Hematopoietic multipotent progenitor cell (in vitro differentiated cells): ENCODE measurements at places on chromosomes 12 and 14. TPM values are rescaled to one million over a fixed set of nuclear protein-coding genes. Genes with fewer than 3 reads are reported as not detected.

GRCh38 chr14:37091651-37092050 lies 80.8 kb downstream of the SLC25A21 start:
- no peak for DNase-seq

GRCh38 chr12:107320033-107320928 lies 226.9 kb upstream of the CRY1 start:
- DNase-seq: peak; percentile 68

TCP11L2 gene
- 60.1 TPM for total RNA-seq

KRT7 gene
- 3.8 TPM for total RNA-seq

UBC gene
- total RNA-seq: 932 TPM

DNA sequence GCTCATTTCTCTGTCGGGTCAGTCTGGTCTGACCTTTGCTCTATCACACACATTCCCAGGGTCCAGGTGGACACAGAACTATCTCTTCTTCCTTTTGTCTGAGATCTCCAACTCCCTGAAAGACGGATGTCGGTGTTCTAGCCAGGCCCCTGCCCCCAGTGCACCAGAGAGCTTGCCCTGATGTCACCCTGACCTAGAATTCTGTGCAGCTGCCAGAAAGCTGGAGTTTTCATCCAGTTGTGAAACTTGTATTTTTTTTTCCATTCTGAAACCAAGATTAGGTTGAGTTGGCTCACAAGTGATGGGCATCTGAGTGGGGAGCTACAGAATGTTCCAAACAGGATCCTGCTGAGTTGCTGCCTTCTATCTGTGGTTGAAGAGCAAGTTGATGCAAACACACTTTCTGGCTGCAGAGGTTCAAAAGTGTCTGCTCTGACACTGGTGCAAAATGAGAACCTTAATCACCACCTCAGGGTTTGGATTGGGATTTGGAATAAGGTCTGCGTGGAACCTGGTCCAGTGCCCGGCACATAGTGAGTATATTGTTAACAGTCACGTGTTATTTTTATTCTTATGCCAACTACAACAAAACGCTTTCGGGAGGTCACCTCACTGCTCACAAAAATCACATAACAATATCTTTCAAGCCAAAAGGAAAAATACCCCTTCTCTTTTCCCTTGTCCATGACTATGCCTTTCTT lies 211.5 kb downstream of the SLC15A4 start:
- no peak for DNase-seq

GRCh38 chr12:6377667-6377994 lies 2.3 kb upstream of the SCNN1A start:
- no peak for DNase-seq

GRCh38 chr12:57370696-57371095 lies 60.1 kb downstream of the R3HDM2 start:
- DNase-seq: no peak

DNA sequence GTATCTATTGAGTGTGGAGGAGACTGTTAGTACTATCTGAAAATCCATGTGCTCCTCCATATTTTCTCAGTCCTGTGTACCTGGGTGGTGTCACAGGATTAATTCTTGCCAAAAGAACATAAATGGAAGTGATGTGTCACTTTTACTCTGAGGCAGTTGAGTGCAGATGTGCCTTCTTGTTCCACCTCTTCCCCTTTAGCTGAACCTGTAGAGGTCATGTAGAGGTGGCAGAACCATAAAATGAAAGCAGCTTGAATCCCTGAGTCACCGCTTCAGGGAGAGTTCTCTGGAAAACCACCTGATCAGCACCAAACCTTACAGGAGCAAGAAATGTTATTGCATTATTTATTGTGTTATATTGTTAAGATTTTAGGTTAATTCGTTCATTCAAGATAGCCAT lies 14.7 kb upstream of the SLC25A3 start:
- peak; percentile 9 for DNase-seq
